ENCODE measurements at places on chromosomes 2 and 18.

DNA sequence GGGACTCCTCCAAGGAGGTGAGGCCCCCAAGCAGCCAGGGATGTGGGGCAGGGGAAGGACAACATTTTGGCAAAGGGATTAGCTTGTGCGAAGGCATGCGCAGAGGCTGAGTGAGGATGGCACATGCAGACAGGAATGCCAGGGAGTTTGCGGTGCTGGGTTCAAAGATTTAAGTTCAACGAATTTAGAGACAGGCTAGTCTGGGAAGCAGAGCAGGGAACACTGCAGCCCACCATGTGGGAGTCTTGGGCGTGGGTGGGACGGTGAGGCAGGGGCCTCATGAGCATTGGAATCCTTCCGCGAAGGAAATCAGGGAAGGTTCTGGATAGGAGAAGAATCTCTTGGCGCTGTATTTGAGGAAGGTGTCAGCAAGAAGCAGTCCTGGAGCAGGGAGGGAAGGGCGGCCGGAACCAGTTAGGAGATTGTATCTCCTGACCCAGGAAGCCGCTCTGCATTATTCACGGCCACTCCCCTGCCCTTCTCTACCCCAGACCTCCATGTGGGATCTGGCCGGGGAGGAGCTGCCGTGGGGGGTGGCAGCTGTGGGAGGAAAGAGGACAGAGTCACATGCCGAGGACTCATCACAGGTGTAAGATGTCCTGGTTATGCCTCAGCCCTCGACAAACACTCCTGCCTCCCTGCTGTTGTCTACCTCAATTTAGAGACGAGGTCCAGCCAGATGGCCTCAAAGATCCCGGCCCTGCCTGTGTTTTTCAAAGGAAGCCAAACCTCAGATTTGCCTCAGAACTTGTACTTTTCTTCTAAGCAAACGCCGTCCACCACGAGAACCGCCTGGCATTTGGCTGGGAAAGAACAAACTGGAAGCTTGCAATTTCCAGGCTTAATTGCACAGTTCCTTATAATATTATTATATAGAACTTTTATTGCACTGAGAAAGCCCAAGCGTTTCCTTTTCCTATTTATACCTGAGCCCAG lies 123.7 kb upstream of the SMAD2 start:
- DNase-seq: peak; percentile 64
- H3K4me3 ChIP-seq: no peak overlapping the region
- peaks cover 4% of the 10 kb centered on the region for H3K4me1 ChIP-seq

GRCh38 chr2:28326881-28327505 lies 65.7 kb upstream of the FOSL2 start:
- H3K4me1 ChIP-seq: no peaks in the 10 kb centered on the region
- no peak overlapping the region for H3K4me3 ChIP-seq
- H3K27me3 ChIP-seq: no peaks in the 10 kb centered on the region

GRCh38 chr18:54119524-54120019 lies 104.9 kb downstream of the MBD2 start:
- peak; percentile 45 for DNase-seq
- H3K27ac ChIP-seq: no peak overlapping the region
- H3K27me3 ChIP-seq: no peaks in the 10 kb centered on the region
- no peaks in the 10 kb centered on the region for H3K4me1 ChIP-seq

GRCh38 chr2:122138561-122138960 lies 383.1 kb downstream of the TSN start:
- H3K27me3 ChIP-seq: no peaks in the 10 kb centered on the region
- no peak overlapping the region for H3K4me3 ChIP-seq

GRCh38 chr2:196821195-196821594 lies 12.0 kb upstream of the C2orf66 start:
- DNase-seq: no peak
- no peak overlapping the region for H3K27ac ChIP-seq
- H3K4me3 ChIP-seq: no peak overlapping the region
- H3K4me1 ChIP-seq: no peaks in the 10 kb centered on the region
- H3K36me3 ChIP-seq: no peaks in the 10 kb centered on the region
- H3K27me3 ChIP-seq: no peaks in the 10 kb centered on the region

DNA sequence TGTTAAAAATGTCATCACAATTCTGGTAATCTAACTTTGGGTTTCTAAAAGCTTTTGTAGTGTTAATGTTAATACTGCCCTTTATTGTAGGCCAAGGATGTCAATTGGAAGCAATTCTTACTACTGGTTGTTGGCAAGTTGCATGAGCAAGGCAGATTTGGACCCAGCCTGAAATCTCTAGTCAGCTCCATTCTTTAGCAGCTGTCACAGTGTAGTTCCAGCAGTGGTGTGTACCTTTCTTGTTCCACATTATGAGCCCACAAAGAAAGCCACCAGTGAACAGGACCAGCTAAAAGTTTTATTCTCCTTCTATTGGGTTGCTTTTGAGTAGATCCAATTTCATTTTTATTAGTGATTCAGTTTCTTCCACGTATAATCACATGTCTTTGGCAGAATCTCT lies 133.8 kb downstream of the CAMKMT start:
- DNase-seq: no peak
- H3K36me3 ChIP-seq: no peaks in the 10 kb centered on the region
- no peaks in the 10 kb centered on the region for H3K27me3 ChIP-seq
- no peak overlapping the region for H3K27ac ChIP-seq
- no peak overlapping the region for H3K4me3 ChIP-seq

DNA sequence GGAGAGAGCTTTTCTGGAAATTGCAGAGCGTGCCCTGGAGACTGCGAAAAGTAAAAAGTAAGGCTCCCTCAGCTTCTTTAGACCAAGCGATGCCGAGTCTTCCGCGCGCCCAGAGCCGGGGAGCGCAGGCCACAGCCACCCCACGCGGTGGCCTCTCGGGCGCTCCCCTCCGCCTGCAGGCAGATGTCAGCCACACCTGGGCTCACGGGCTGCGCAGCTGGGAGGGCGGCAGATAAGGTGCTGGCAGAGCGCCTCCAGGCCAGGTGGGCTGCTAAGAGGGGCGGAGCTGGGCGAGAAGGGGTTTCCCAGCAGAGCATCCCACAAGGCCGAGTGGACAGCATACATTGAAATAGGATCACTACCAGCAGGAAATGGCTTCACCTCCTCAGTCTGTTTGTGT lies 81.7 kb downstream of the ARHGEF4 start:
- peaks cover 38% of the 10 kb centered on the region for H3K27me3 ChIP-seq
- no peaks in the 10 kb centered on the region for H3K36me3 ChIP-seq
- H3K4me1 ChIP-seq: no peaks in the 10 kb centered on the region
- no peak for DNase-seq
- H3K27ac ChIP-seq: no peak overlapping the region

- no peak overlapping the region for H3K27ac ChIP-seq
- no peak for DNase-seq
- no peak overlapping the region for H3K4me3 ChIP-seq
- H3K27me3 ChIP-seq: no peaks in the 10 kb centered on the region
- no peaks in the 10 kb centered on the region for H3K36me3 ChIP-seq
Observed at GRCh38 chr2:14616342-14616741, 16.2 kb upstream of the LRATD1 start.

DNA sequence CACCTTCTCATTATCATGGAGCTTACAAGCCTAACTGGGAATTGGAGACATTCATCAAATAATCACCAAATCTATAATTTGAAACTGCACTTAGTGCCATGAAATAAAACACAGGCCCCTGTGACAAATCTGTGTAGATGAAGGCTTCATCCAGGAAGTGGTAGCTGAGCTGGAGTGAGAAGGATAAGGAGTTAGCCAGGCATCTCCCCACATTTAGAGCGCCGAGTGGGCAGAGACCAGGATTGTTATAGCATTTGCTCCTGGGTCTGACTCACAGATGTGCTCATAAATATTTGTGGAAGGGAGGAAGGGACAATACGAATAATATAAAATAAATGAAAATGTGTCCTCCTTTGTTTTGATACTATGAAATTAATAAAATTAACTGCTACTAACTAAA lies 2.5 kb upstream of the MAT2A start:
- no peak overlapping the region for H3K27ac ChIP-seq
- DNase-seq: no peak
- peaks cover 7% of the 10 kb centered on the region for H3K36me3 ChIP-seq
- no peaks in the 10 kb centered on the region for H3K27me3 ChIP-seq
- H3K4me3 ChIP-seq: no peak overlapping the region

- H3K4me3 ChIP-seq: no peak overlapping the region
- no peak for DNase-seq
- no peak overlapping the region for H3K27ac ChIP-seq
Observed at GRCh38 chr2:50133766-50134165, 898.2 kb downstream of the NRXN1 start.

DNA sequence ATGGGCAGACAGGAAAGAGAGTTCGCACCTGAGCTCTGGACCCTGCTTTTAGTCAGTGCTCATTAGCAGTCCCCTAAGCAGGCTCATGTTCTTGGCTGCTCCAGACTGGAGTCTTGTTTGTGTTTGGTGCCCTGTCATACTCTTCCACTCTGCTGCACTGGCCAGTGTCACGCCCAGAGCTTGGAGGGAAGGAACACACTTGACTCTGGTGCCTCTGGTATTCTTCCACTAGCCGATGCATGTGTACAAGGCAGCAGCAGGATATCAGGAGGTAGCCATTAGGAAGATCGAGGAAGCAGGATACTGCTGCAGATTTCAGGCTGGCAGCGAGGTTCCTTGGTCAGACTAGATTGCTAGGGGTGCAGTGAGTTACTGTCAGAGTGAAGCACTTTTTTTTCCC lies 81.4 kb upstream of the B3GNT2 start:
- H3K4me1 ChIP-seq: peaks cover 3% of the 10 kb centered on the region
- no peaks in the 10 kb centered on the region for H3K36me3 ChIP-seq
- no peak for DNase-seq
- no peak overlapping the region for H3K4me3 ChIP-seq
- H3K27ac ChIP-seq: no peak overlapping the region

DNA sequence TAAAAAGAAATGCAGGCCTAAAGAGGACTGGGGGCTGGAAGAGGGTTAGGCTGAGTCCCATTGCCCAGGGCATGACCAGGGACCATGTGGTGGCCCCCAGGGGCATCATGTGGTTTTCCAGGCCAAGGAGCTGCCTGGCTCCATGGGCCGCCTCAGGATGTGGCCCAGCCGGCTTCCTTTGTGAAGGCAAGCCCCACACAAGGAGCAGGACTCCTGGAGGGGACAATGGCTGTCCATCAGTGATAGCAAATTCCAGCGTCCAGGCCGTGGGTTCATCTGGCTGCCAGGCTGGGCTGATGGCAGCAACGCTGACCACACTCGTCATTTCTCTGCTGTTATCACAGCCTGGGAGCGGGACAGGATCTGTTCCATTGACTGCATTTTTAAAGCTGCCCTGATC lies 82.5 kb downstream of the GBX2 start:
- H3K27ac ChIP-seq: no peak overlapping the region
- H3K27me3 ChIP-seq: no peaks in the 10 kb centered on the region
- peaks cover 9% of the 10 kb centered on the region for H3K4me1 ChIP-seq
- DNase-seq: no peak
- peaks cover 6% of the 10 kb centered on the region for H3K36me3 ChIP-seq
- H3K4me3 ChIP-seq: no peak overlapping the region

- no peak for DNase-seq
- peaks cover 11% of the 10 kb centered on the region for H3K4me1 ChIP-seq
- H3K4me3 ChIP-seq: no peak overlapping the region
- no peak overlapping the region for H3K27ac ChIP-seq
- no peaks in the 10 kb centered on the region for H3K36me3 ChIP-seq
- H3K27me3 ChIP-seq: no peaks in the 10 kb centered on the region
Observed at GRCh38 chr2:203682688-203683130, 23.7 kb upstream of the CD28 start.

DNA sequence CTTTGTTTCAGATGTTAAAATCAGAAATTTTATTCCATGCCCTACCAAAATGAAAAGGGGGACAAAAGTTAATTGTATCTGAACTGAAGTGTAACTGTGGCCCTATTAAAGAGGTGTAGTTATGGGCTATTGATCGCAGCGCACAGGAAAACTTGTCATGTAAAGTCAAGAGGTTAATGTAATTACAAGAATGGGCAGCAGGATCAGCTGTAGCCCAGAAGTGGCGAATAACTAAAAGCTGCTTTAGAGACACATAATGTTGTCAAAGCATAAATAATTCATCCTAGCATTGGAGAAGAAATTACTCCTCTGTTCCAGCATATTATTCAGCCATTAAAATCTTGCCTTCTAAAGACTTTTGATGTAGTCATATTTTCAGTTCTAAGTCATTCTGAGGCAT lies 211.8 kb downstream of the EPHA4 start:
- DNase-seq: no peak
- H3K36me3 ChIP-seq: no peaks in the 10 kb centered on the region
- H3K4me1 ChIP-seq: no peaks in the 10 kb centered on the region

GRCh38 chr2:144374163-144374661 lies 145.7 kb downstream of the ZEB2 start:
- H3K4me3 ChIP-seq: no peak overlapping the region
- peaks cover 3% of the 10 kb centered on the region for H3K27me3 ChIP-seq
- no peak for DNase-seq
- no peaks in the 10 kb centered on the region for H3K36me3 ChIP-seq

DNA sequence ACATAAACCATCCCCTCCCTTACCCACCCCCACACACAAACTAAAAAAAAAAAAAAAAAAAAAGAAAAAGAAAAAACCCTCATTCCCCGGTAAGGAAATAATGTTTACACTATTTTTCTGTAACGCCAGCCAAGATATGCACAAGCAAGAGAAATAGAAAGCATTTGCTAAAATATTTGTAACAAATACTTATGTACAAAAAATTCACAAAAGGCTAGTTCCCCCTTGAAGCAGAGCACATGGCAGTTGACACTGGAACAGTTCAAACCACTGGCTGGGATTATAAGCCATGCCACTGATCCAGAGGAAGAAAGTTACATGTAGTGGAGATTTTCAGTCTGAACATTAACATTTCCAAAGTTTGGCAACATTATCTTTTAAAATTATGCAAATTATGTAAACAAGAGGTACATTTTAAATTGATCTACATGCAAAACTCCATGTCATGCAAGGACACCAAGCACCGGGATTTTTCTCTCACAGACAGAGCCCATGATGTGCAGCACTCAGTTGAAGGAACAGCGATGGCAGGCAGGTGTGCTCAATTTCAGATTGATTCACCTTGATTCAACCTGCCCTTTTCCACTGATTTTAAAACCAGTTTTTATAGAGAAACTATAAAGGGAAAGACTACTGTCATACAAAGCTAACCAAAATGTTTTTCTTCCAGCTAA lies 21.4 kb downstream of the PNO1 start:
- H3K4me3 ChIP-seq: no peak overlapping the region
- H3K27me3 ChIP-seq: no peaks in the 10 kb centered on the region
- no peak for DNase-seq
- no peaks in the 10 kb centered on the region for H3K4me1 ChIP-seq
- H3K36me3 ChIP-seq: peaks cover 29% of the 10 kb centered on the region

GRCh38 chr2:59761966-59762365 lies 791.5 kb downstream of the BCL11A start:
- peak; percentile 15 for DNase-seq
- H3K4me3 ChIP-seq: no peak overlapping the region
- H3K27ac ChIP-seq: no peak overlapping the region

GRCh38 chr2:31739161-31739560 lies 158.4 kb upstream of the SRD5A2 start:
- no peak overlapping the region for H3K27ac ChIP-seq
- no peak for DNase-seq
- no peaks in the 10 kb centered on the region for H3K4me1 ChIP-seq

Measured in large intestine (tissue), 12 donors.